Kidney (tissue), 22 donors: ENCODE measurements at places on chromosomes 7 and 10.
A peak's percentile ranks its signal among the peaks of the same experiment; 100 is the strongest.

DNA sequence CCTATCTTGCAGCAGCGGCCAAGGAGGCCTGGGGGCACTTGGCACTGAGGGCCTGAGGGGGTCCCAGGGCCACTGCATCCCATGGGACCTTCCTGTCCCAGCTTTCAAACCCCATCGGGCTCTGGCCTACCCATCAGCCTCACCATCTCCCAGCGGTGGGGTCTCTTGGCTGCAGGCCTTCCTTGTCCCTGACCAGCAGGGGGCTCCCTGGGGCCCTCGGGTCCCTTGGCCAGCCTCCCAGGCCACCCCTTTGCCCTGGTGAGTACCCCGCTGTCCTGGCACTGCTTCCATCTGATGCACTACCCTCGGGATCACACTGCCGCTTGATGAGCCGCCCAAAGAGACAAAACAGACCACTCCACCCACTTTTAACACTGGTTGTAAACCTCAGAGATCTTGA is 43.5 kb downstream of the YKT6 start:
- H3K4me3 ChIP-seq: no peak overlapping the region
- no peak overlapping the region for H3K27ac ChIP-seq
- no peak for DNase-seq
- H3K27me3 ChIP-seq: no peaks in the 10 kb centered on the region
- no peaks in the 10 kb centered on the region for H3K4me1 ChIP-seq

DNA sequence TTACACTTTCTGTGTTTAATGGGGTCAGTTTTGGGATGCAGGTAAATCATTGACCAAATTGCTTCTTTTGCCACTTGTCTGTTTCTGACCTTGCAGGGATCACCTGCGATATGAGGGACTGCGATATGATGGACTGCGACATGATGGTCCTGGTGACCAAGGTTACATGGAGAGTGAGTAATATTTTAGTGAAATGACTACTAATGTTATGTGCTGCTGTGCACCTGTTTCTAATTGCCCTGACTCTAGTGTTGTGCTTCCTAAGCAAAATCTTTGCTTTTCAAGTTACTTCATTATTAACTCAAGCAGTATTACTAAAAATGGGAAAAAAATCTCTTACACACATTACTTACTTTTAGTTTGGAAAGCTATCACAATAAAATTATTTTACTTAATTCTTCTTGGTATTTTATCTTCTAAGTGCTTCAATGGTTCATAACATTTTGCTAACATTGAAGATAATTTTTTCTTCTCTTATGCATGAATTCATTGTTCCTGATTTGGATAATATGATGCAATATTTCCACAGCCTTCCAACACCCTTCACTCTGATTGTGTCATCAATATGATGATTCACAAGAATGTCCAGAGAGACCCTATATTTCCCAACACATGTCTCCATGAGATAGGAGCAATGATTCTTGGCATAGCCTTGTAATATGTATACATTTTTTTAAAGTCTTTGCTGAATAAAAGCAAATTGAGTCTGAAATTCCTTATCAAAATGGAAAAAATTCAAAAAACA is 306.2 kb upstream of the AKR1E2 start:
- no peak for DNase-seq
- no peaks in the 10 kb centered on the region for H3K36me3 ChIP-seq
- H3K27me3 ChIP-seq: no peaks in the 10 kb centered on the region
- H3K4me1 ChIP-seq: peaks cover 3% of the 10 kb centered on the region
- H3K4me3 ChIP-seq: no peak overlapping the region
- no peak overlapping the region for H3K27ac ChIP-seq

DNA sequence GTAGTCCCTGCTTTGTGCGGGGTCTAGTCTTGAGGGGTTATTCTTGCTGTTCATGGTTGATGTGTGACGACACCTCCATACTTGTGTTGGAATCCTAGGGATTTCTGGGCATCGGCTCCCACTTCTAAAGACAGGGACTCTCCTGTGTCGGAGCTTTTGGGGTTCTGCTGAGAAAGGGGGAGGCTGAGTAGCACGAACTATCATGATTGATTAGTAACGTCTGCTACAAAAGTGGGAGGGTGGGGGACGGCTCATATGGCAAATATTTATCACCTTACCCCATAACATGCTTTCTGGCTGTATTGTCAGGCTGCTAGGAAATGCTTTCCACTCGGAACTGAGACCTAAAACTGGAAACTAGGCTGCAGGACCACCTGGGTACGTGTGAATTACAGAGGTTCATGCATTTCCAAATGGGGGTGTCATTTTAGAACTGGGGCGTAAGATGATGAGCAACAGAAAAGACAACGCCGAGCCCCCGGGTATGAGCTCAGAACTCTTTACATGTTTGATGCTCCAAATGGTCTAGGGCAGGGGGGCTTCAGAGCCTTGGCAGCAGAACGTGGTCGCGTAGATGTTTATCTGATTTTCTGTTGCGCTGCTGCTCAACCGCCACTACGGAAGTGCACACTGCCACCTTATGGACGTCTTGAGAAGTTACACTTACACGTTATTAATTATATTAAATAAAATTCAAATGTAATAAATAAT is 15.1 kb upstream of the NME8 start:
- H3K27me3 ChIP-seq: no peaks in the 10 kb centered on the region
- peak overlapping the region; percentile 42 for H3K4me3 ChIP-seq
- H3K36me3 ChIP-seq: no peaks in the 10 kb centered on the region
- no peaks in the 10 kb centered on the region for H3K4me1 ChIP-seq

DNA sequence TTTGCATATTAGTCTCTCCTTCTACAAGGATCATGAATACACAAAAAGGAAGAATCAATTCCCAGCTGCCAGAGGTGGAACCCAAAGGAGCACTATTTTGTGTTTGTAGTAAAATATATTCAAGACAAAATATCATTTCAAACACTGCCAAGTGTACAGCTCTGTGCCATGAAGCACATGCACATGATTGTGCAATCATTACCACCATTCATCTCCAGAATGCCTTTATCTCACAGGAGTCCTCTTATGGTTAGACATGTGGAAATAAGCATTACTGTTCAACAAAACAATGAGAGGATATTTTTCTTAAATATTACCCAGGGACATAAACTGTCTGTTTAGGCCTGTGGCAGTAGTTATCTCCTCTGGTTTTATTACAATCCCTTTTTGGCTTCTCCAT is 151.4 kb upstream of the PPP1R3A start:
- H3K36me3 ChIP-seq: no peaks in the 10 kb centered on the region
- no peaks in the 10 kb centered on the region for H3K27me3 ChIP-seq
- no peak for DNase-seq
- no peak overlapping the region for H3K27ac ChIP-seq

DNA sequence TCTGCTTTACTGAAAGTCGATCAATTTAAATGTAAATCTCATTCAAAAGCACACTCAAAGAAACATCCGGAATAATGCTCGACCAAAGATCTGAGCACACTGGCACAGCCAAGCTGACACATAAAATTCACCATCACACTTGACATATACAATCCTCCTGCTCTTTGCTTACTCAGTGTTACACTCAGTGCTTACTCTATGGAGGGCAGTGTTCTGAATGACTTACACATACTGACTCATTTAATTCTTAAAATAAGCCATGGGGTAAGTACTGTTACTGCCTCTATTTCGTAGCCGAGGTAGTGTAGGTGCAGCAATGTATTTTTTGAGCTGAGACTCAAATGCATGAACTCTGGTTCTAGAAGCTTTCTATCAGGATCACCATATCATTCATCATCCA is 421.5 kb upstream of the LRRN3 start:
- no peaks in the 10 kb centered on the region for H3K4me1 ChIP-seq
- no peak overlapping the region for H3K27ac ChIP-seq
- no peaks in the 10 kb centered on the region for H3K27me3 ChIP-seq
- no peak for DNase-seq
- H3K4me3 ChIP-seq: no peak overlapping the region

DNA sequence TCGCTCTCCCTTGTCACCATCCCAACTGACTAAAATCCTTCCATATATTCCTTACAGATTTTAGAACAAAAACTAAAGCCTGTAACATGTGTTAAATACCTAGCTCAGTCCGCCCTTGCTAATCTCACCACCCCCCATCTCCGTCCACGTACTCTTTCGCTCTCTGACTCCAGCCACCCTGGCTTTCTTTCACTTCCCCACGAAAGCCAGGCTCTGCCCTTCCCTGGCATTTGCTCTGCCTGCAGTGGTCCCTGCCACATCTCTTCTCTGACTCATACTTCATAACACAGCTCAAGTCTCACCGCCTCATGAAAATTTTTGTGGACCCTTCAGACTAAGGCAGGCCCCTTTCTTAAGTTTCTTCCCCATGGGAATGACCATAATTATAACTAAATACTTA is 11.7 kb upstream of the GPAM start:
- H3K4me3 ChIP-seq: no peak overlapping the region
- H3K27ac ChIP-seq: no peak overlapping the region
- DNase-seq: no peak

- H3K4me1 ChIP-seq: no peaks in the 10 kb centered on the region
- no peak overlapping the region for H3K4me3 ChIP-seq
- DNase-seq: no peak
- no peaks in the 10 kb centered on the region for H3K36me3 ChIP-seq
Observed at GRCh38 chr10:94098896-94099295, 105.2 kb downstream of the PLCE1 start.

DNA sequence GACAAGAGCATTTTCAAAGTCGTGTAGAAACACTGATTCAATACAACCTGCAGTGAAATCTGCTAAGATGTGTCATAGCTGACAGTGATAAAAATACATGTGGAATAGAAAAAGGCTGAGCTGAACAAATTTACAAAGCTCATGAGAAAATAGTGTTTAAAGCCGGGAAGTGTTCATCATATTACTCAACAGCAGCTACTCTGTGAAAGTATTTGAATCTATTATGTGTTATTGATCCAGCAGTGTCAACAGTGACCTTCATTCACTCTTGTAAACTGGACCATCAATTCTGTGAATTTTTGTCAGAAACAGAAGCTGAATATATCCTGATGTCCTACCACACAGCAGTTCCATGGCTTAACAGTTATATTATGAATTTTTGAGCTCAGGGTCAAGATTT is 11.6 kb downstream of the DYDC1 start:
- H3K27me3 ChIP-seq: no peaks in the 10 kb centered on the region
- no peaks in the 10 kb centered on the region for H3K36me3 ChIP-seq
- no peak overlapping the region for H3K4me3 ChIP-seq
- no peak overlapping the region for H3K27ac ChIP-seq
- no peak for DNase-seq
- H3K4me1 ChIP-seq: no peaks in the 10 kb centered on the region

- no peak for DNase-seq
- no peaks in the 10 kb centered on the region for H3K27me3 ChIP-seq
- H3K36me3 ChIP-seq: no peaks in the 10 kb centered on the region
- H3K4me3 ChIP-seq: no peak overlapping the region
- no peaks in the 10 kb centered on the region for H3K4me1 ChIP-seq
- no peak overlapping the region for H3K27ac ChIP-seq
Observed at GRCh38 chr7:126489874-126490273, 762.9 kb downstream of the GRM8 start.

DNA sequence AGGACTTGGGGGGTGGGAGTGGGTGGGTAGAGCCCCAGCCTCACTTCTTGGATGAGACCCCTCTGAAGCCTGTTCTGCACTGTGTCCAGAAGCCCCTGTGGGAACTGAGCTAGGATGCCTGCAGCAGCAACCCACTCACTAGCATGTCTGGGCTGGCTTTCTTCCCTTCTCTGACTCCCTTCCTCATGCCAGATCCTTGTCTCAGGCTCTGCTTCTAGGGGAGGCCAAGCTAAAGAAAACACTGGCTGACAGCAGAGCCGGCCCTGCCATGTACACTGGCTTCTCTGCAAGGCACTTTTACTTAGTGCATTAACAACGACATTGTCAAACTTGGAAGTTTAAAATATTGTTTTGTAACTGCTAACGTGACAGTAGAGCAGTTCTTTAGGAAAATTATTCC is 50.2 kb downstream of the ARHGAP22 start:
- H3K27ac ChIP-seq: no peak overlapping the region
- no peak for DNase-seq
- H3K36me3 ChIP-seq: no peaks in the 10 kb centered on the region
